Central memory CD8-positive, alpha-beta T cell (primary cell): ENCODE measurements at places on chromosomes 11 and 22.

GRCh38 chr11:61828629-61829407 lies 718 bp downstream of the FADS2 start:
- no peak for DNase-seq

DNA sequence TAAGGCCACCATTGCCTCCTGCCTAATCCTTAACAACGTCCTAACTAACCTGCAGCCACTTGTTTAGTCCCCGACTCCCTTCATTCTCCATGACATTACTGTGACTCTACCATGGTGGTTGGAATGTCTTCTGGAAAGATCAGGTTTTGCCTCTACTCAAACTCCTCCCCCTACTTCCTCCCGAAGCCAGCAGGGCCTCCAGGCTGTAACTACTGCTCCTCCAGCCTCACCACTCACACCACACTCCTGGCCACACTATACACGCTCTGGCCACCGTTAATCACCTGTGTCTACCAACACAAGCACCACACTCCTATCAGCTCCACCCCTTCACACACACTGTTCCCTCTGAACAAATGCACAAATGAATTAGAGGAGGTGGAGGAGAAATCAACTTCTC lies 69.2 kb downstream of the PACSIN2 start:
- DNase-seq, result no peak

GRCh38 chr22:48651036-48651890 lies 1176.4 kb downstream of the BRD1 start:
- no peak for DNase-seq

GRCh38 chr11:127935081-127935480 lies 652.3 kb downstream of the ETS1 start:
- DNase-seq, result no peak
